NCI-H2171 (cell line): ENCODE measurements at places on chromosomes 13 and 19.
A peak's percentile ranks its signal among the peaks of the same experiment; 100 is the strongest.

DNA sequence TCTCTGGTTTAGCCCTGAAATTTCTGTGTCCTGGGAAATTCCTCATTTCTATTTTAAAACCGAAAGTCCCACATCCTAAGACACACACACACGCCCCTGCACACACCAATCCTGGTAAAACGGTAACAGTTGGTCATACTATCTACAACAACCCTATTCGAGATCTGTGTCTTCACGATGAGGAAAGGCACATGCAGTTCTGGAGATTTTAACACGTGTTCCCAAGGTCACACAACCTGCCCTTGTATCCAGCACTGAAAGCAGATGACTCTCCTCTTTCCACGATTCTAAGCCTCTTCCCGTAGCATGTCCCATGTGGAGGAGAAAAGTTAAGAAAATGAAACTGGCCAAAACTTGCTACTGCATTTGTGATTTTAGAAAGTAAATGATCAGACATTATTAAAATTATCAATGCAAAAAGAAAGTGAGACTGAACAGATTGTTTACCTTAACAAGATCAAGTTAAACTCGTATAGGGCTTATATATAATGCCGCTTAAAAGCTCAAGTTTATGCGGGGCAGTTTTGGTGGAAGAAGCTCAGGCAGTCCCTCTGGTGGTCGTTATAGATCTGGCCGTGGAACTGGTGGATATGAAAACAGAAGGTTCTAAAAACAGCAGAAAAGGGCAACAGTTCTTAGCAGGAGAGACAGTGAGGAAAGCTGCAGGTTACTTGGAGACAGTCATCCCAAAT is 32.7 kb downstream of the VSTM1 start:
- no peak for DNase-seq

GRCh38 chr13:52703482-52703881 is 36.1 kb downstream of the CNMD start:
- no peak for DNase-seq

DNA sequence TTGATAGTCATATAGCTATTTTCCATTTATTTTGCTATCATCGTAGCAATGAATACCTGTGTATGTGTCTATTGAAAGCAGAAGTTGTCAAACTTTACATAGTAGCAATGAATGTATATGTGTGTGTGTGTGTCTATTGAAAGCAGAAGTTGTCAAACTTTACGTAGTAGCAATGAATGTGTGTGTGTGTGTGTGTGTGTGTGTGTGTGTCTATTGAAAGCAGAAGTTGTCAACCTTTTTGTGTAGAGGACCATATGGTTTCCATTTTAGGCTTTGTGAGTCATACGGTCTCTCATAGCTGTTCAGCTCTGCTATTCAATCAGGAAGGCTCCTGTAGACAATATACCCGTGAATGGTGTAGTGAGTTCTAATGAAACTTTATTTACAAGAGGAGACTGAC is 20.8 kb downstream of the NLRP4 start:
- DNase-seq = no peak

- DNase-seq = no peak
Measured at GRCh38 chr19:54470991-54471782, 1.9 kb downstream of the CDC42EP5 start.

- no peak for DNase-seq
Measured at GRCh38 chr19:32219881-32220472, 125.4 kb upstream of the ZNF507 start.

DNA sequence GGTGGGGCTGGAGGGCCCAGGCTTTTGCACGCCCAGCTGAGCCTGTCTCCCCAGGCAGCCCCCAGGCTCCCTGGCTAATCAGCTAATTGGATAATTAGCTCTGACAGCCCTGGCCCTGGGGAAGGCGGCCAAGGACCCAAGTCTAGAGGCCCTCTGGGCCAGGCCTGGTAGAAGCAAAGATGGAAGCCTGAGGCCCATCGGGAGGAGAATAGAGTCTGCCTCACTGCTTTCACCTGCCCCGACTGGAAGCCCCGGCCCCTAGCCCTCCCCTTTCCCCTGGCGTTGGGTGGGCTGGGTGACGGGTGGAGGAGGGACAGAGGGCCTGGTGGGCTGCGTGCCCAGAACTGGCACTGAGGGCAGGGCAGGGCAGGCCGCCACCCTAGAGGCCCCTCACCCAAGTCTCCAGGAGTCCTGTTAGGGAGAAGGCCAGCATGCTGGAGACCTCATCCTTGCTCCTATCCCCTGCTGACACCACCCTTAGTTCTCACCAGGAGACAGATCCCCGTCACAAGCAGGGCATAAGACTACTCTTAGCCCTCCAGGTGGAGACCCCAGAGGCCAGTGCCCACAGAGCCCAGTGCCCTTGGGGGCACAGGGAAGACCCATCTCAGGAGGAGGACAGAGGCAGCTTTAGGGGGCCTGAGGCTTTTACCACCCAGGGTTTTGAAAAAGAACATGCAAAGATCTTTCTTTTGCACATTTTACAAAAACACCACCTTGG is 12.0 kb downstream of the LYL1 start:
- DNase-seq = no peak

DNA sequence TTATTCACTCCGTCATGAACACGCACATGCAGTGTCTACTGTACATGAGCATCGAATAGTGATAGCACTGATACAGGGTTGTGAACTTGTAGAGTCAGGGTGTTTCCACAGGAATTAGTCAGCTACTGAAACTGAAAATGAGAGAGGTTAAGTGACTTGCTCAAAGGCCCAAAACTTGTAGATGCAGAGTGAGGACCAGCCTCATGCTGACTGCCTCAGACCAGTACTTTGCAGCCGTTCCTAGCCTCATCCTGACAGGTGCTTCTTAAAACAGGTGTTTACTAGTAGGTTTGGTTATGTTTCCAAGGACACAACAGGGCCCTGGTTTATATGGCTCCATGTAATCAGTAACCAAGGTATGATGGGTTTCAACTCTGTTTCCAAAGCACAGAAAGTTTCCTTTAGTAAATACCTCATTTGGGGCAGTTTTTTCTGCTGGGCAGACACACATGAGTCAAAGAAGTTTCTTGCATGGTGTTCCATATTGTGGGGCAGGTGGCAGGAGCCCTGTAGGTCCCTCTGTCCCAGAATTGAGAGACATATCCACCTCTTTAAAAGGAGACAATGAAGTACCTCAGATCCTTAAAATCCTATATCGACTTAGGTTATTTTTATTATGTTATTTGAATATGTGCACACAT is 16.0 kb downstream of the FGF9 start:
- DNase-seq = no peak

DNA sequence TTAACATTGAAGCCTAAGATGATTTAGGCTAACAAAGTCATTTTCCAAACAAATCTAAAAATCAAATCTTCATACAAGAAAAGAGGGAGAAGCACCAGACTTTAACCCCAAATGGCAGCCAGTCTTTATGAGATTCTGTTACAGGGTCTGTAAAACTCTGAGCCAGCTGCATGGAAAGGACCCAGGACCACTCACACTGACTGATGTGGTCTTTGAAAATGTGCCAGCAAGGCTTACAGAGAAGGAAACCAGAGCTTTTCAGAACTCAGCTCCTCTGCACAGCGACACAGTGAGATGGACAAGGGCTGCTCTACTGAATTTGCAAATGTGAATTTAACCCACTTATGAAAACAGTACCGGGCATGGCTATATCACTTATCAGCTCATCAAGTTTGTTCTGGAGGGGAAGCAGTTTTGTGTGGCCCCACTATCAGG is 98.8 kb upstream of the SERP2 start:
- no peak for DNase-seq

- no peak for DNase-seq
Measured at GRCh38 chr13:94239135-94239534, 240.3 kb downstream of the DCT start.

DNA sequence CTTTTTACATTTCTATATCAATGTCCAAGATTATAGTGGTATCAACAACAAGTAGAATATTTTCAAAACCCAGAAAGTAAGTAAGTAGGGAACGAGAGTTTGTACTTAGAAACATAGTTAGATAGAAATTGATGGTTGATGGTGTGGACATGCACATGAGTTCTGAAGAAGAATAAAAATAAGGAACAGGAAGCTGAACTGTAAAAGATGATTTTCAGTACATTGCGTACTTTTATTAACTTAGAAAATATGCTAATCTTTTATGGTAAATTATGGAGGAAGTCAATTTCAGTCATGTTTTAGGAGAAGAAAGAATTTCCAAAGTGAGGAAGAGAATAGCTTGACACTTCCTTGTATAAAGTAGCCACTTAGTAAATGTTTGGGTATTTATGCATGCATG is 12.3 kb upstream of the GPR18 start:
- DNase-seq = no peak

GRCh38 chr19:45391346-45391745 is 13.5 kb downstream of the PPP1R13L start:
- DNase-seq = no peak

- peak; percentile 70 for DNase-seq
Measured at GRCh38 chr19:8208922-8209461, at the start of gene CERS4. Gene CERS4, plus strand, starts transcription at chr19:8209370. Its CDS starts 41,707 bp downstream, at chr19:8251077.

- no peak for DNase-seq
Measured at GRCh38 chr13:71209217-71209616, 657.8 kb downstream of the DACH1 start.

GRCh38 chr19:23093832-23094231 is 23.0 kb upstream of the ZNF730 start:
- DNase-seq = no peak

GRCh38 chr13:83810136-83810535 is 72.1 kb downstream of the SLITRK1 start:
- DNase-seq = no peak

- no peak for DNase-seq
Measured at GRCh38 chr19:39531834-39532232, 819 bp downstream of the EID2B start.
